Urinary bladder (tissue), 4 donors: ENCODE measurements at places on chromosomes 11 and 22. TPM values are rescaled to one million over a fixed set of nuclear protein-coding genes. Genes with fewer than 3 reads are reported as not detected.

DNA sequence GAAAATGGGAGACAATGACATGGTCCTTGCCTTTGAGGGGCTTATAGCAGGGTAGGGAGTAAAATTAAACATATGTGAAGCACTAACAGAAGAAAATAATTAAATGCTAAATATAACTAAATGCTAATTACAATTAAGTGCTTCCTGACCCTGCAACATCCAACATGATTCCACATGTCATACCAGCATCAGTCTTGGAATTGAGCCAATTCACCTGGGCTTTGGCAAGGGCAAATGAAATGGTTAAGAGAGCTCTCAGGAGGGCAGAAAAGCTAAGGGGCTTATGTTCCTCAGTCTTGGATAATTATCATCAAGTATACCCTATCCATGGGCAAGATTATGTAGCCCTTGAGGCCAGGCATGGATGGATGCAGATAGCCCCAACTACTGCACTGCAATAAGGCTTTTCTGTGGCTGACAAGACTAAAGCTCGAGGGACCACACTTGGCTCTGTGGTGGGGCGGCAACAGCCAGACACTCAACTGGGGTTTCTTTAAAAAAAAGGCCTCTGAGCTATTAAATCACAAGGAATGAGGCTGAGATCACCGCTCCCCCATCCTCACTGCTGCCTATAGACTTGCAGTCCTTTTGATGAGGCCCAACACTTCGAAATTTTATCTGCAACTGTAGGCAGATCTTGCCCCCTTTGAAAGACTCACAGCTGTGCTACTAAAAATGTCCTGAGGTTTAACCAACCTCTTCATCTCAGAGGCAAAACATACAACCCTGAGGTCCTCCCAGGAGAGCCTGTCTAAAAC, 39.0 kb downstream of the IL18BP start:
- no peak for DNase-seq

DNA sequence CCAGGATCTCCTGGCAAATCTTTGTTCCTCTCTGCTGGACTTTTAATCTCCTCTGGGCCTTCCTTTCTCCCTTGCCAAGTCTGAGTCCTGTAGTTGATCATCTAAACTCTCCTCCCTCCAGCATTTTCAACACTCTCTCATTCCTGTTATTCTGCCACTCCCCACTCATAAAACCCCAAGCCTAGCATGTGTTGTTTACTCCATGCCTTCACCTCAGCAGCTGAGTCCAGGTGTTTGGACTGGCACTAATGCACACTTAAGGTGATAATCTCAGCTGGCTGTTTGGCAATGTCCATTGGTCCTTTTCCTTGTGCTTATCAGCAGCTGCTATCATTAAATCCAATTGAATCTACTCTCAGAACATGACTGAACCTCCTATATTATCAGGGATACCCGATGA, 876.8 kb upstream of the TENM4 start:
- no peak for DNase-seq

DNA sequence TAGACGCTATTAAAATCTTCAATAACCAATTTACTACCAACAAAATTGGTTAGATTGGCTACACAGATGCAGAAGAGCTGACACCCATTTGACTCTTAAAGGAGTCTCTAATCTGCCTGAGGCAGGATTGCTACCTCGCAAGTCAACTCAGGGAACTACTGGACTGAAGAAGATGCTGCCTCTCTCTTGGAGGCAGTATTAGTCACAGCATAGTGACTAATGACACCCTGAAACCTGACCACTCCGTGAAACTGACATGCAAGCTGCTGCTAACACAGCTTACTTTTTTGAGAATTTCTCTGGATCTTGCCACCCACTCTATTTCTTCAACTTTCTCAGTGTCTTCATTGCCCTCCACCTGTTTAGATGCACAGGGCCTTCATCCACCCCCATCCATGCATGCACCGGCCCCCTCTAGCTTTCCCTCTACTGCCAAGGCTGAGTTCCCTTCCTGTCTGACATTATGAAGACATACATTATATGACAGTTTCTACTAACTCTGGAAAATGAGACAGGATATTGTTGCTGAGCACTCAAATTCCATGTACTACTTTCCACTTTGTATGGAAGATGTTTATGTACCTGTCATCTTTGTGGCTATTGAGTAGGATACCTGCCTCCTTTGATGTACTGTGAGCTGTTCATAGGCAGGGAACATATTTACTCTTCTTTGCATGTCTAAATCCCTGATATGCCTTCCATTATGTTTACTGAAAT, 183.2 kb downstream of the MSANTD4 start:
- DNase-seq, result no peak

DNA sequence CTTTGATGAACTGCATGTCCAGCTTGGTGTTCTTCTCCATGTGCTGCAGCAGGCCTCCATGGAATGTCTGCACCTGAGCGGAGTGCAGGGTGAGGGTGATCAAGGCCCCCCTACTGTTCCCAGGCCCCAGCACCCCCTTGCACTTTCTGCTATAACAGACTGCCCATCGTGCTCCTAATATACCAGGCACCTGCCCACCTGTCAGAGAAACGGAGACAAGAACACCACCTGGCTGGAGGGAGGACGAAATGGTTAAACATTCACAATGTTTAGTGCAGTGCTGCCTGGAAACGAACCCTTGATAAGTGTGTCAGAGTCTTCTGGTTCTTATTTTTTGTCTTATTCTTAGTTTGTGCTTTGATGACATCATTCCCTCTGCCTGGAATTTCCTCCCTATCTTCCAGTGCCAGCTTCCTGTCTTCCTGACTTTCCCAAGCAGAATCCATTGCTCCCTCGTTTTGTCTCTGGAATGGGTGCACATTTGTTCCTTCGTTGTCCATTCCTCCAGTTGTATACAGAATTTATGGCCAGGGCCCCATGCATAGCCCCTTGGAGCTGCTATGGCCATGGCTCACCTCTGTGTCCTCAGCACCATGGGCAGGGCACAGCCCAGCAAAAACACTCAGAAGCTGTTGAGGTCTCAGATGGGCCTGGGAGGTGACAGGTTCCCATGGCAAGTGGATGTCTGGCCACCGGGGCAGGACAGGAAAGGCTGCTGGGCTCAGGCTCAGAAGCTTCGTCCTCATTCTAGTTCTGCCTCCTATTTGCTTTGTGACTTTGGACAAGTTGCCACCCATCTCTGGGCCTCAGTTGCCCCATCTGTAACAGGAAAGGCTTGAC, 11.9 kb downstream of the BAIAP2L2 start:
- DNase-seq, result no peak

DNA sequence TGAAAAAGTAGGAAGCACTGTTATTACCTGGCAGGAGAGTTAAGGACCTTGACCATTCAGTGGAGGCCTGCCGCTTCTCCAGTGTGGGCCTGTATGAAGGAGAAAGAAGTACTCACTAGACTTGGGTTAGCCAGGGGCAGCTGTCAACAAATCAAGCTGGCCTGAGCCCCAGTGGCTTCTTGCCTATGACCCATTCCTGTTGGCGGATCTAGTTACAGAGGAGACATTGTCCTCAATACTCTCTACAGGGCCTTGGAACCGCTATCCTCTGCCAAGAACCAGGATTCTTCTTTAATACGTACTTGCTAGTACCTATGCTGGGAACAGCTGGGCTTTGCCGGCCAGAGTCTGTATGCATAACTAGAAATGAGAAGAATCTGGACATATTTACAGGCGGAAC, 68.1 kb downstream of the ALX4 start:
- no peak for DNase-seq

GRCh38 chr11:73995247-73995646, 12.6 kb upstream of the UCP2 start:
- DNase-seq, result no peak

- DNase-seq, result no peak
These were observed 124.6 kb downstream of the PHF21B start for GRCh38 chr22:44884968-44885805.

GRCh38 chr11:121466063-121466794, 13.5 kb upstream of the SORL1-AS1 start:
- DNase-seq, result peak; percentile 75

DNA sequence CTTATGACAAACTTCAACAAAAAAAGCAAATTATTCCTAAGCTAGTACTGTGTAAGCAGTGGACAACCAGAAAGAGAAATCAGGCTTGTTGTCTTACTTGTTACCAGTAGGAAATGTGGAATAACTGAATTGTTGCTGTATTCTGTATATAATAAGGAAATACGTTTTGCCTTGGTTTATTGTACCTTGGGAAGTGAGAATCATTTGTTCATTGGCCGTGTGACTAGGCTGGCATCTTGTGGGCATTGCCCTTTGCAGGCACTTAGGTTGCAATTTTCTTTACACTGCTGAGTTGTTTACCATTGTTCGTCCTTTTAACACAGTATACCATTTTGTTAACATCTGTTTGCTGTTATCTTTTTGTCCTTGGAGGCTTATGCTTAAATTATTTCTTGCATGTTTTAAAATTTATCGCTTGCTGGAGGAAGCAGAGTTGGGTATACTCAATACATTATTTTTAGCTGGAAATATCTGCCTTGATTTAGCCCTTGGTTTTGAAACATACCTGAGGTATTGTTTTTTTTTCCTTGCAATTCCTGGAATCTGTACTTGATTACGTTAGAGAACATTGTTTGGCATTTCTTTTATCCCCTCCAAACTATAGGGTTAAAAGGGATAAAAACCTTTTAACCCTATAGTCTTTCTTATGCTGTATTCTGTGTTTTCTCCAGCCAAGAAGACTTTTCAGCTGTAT, 109.3 kb downstream of the DDX10 start:
- DNase-seq, result no peak

DNA sequence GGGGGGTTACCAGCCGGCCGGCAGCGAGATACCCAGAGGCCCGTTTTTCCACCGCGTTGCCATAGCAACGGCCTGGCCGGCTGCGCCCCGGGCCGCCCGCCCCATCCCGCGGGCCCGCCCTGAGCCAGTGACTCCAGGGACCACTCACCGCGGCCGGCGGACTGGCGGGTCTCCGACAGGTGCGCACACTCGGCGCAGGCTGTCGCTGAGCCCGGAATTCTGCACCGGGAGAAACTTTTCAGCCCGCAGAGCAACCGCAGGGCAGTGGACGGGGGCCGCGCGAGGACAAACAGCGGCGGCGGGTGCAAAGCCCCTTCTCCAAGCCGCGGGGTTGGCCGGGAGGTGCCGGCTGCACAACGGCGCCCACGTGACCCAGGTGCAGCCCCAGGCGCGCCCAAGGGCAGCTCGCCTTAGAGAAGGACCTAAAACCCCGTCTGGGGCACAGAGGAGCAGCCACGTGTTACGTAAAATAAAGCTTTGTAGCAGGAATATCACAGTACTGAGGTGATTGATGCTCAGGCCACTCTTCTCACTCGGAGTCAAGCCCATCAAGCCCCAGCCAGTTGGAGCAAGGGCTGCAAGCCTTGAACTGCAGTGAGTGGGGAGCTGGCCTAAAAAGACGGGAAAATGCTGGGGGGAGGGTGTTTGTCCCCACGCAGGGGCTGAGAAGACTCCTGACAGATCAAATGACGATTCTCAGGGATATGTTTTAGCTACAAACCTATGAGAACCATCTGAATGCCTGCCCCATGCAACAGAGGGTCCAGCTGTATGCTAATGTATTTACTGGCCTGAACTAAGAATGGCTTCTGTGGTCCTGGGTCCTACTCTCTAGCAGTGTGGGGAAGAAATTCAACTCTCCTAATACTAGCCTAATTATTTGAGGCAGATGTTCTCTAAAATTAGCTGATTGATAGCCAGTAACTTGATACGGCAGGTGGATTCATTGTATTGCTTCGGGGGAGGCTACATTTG, at the start of gene STK33:
Gene STK33 (minus strand): TSS at position 294 of the 975 bp plus-strand sequence. CDS start 119,323 bp downstream, outside the sequence.
- DNase-seq, result no peak

DNA sequence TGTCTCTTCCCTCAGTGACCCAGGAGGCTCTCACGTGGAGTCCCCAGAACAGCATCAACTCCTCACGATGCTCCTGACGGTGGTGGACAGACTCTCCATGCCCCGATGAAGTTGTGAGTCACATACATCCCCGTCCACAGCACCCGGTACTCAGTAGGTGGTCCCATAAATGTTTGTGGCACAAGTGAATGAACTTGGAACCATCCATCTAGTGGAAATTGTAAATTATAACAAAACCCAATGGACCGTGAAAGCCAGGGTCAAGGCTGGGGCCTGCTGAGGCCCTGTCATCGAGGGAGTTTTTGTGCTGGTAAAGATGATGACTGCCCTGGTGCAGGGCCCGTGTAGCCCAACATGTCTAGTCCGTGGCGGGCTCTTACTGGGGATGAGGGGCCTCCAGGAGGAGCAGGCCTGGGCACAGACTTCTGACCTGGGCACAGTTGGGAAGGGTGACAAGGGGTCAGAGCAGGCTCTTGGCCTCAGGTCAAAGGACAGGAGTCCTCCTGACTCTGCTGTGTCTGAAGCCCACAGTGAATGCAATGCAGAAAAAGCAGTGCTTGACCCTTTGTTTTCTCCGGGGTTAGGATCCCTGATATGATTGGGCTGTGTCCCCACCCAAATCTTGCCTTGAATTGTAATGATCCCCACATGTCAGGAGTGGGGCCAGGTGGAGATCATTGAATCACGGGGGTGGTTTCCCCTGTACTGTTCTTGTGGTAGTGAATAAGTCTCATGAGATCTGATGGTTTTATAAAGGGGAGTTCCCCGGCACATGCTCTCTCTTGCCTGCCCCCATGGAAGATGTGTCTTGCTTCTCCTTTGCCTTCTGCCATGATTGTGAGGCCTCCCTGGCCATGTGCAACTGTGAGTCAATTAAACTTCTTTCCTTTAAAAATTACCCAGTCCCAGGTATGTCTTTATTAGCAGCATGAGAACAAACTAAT, 20.0 kb upstream of the SMIM38 start:
- no peak for DNase-seq

DNA sequence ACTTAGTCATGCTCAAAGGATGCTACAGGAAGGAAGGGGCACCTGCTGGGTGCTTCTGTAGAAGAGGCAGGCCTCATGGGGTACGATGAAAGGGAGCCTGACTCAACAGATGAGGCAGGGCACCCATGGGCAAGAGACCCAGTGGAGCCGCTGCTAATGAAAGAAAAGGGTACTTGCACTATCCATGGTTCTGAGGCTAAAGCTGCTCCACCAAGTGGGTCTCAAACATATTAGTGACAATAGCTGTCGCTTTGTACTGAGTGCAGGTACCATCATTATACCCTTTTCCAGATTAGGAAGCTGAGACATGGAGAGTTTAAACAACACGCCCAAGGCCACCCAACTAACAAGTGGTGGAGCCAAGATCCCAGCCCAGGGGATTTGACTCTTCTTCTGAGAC, 127.5 kb upstream of the SERPIND1 start:
- DNase-seq, result no peak

USP2 gene
- 4.8 TPM for polyA plus RNA-seq

ABTB2 gene
- 4.4 TPM for polyA plus RNA-seq

TMEM191C gene
- 0.80 TPM for polyA plus RNA-seq

TSPAN32 gene
- 1.7 TPM for polyA plus RNA-seq
